Stimulated activated CD8-positive, alpha-beta memory T cell treated with anti-CD3 and anti-CD28 coated beads, Interleukin-2, amount 100 ng/mL, for 48 hours (primary cell): ENCODE measurements at places on chromosomes 6 and 20.
A peak's percentile ranks its signal among the peaks of the same experiment; 100 is the strongest.

- no peak for DNase-seq
These were observed 215.1 kb downstream of the PRL start for GRCh38 chr6:22081709-22082108.

- no peak for DNase-seq
These were observed 5.9 kb downstream of the DLL1 start for GRCh38 chr6:170284866-170285469.

DNA sequence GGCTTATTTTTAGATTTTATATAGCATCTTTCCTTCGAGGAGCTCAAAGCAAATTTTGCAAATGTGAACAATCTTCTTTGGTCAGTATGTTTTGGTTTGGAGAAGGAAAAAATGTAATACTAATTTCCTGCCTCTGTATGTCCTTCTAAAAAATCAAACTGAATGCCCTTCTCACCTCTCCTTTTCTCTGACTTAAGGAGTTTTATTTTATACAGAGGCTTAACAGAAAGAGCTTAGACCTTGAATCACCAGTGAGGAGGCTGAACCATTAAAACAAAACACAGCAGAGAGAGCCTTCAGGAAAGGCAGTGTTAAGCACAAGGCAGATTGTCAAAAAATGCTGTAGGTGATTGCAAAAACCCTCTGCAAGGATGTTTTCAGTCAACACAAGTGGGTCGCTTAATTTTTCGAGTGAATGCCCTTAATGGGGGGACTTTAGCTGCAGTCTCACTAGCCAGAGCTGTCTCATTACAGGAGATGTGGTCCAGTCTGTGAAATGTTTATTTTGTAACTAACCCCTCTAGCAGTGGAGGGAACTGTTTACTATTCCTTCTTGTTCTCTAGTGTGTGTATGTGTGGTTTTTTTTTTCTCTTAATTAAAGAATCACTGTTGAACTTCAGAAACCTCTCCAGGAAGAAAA, 481.3 kb upstream of the CITED2 start:
- DNase-seq = no peak

- no peak for DNase-seq
These were observed 3.1 kb upstream of the RPS12 start for GRCh38 chr6:132811276-132811675.

GRCh38 chr6:27630727-27631608, 158.1 kb upstream of the ZNF184 start:
- peak; percentile 58 for DNase-seq

- no peak for DNase-seq
These were observed 219.5 kb downstream of the SMOC2 start for GRCh38 chr6:168660400-168660945.

GRCh38 chr20:37336369-37337207, 9.4 kb upstream of the SRC start:
- peak; percentile 32 for DNase-seq

GRCh38 chr20:16444057-16444777, 129.0 kb downstream of the KIF16B start:
- DNase-seq = no peak

GRCh38 chr6:27025351-27025750, 222.2 kb upstream of the PRSS16 start:
- no peak for DNase-seq

DNA sequence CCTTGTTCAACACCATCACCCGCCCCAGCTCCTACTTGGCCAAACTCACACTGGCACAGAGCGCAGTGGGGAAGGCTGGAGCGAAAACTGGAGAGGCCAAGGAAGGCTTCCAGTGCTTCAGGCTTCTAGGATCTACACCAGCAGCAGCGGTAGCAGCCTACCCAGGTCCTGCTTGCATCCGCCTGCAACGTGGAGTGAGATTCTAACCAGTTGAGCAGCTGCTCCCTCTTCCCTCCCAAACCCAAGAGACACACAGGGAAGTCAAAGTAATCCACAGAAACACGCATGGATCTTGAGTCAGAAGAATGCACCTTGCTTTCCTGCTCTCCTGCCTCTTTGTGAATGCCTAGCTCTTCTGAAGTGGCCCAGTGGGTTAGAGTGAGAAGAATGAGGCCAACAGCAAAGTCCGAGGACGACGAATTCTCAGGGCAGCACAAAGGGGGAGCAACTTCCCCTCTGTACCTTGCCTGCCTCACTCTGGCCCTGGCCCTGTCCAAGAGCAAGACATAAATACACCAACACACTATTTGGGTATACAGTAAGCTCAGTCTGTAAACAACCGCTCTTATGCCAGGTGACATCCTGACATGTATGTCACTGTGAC, 95.9 kb upstream of the FOXQ1 start:
- DNase-seq = no peak

DNA sequence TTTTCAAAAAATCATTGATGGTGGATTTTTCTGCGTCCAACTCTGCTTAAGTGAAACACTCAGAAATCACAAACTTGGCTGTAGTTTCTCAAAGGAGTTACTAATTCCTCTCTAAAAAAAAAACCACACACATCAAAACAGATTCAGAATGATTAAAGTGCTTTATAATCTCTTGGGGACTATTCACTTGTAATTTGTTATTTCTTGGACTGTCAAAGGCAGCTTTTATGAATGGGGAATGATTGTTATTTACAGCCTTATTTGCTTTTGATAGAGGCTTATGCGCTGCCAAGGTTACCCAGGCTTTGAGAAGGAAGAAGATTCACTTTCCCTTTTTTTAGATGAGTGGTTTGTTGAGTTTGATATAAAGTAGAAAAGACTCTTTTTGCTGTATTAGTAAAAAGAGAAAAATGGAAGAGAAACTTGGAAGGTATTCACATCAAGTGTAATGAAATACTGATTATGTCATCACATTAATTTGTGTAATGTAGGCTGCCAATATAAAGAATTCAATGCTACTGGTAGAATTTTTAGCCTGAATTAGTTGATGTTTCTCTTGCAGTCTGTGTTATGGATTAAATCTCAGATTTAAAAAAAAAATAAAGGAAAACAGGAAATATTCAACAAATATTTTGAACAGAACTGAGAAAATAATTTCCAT, 381.0 kb upstream of the SASH1 start:
- DNase-seq = no peak

DNA sequence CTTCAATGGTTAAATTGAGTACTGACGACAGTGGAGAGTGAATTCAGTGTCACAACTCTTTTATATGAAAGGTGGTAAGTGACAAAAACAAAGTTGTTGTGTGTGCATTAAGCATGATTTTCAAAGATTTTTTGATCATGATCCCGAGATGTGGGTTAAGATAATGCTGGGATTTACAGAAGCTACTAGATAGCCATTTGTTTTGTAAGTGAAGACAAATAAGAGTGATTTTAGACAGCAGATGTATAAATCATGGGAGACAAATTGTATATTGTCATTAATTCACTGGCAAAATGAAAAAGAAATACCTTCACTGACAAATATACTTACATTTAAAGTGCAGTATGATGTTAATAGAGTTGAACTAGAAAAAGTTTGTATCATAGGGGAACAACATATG, 6.1 kb downstream of the ADGRB3 start:
- no peak for DNase-seq

GRCh38 chr6:2891768-2892170, 11.3 kb downstream of the SERPINB9 start:
- peak; percentile 42 for DNase-seq

GRCh38 chr6:9346923-9347322, 911.6 kb upstream of the SLC35B3 start:
- DNase-seq = no peak

DNA sequence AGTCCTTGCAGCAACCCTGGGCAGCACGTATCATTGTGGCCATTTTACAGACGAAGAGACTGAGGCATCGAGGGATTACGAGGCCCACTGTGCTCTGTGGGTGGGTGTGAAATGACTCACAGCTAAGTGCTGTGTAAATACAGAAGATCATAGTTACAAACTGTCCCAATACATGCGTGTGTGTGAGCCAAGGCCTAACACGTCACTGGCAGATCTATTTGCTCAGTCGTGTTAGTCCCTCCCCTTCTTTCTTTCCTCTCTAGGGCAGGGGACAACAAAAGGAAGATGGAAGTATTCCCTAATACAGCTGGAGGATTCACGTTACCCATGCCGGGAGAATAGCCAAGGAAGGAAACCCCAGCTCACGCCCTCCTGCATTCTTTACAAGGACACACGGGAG, 175.9 kb downstream of the CDC5L start:
- no peak for DNase-seq

- peak; percentile 32 for DNase-seq
These were observed 625.4 kb downstream of the QKI start for GRCh38 chr6:164039954-164040375.

GRCh38 chr6:85591207-85591606, 2.5 kb downstream of the SNX14 start:
- no peak for DNase-seq

GRCh38 chr6:113936093-113936934, 34.6 kb downstream of the HDAC2 start:
- DNase-seq = no peak

DNA sequence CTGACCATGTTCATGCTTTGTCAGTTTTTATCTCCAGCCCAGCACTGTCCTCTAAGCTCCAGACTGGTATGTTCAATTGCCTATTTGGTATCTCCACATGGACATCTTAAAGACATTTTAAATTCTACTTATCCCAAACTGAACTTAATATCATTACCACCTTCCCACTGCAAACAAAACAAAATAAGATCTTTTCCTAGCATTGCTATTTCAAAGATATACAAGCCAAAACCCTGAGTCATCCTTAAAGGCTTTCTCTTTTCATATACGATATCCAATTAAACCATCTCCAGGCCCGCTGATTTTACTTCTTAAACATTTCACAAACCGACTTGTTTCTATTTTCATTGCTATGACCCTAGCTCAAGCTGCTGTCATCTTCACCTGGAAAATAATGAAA, 35.1 kb upstream of the HS3ST5 start:
- DNase-seq = no peak

DNA sequence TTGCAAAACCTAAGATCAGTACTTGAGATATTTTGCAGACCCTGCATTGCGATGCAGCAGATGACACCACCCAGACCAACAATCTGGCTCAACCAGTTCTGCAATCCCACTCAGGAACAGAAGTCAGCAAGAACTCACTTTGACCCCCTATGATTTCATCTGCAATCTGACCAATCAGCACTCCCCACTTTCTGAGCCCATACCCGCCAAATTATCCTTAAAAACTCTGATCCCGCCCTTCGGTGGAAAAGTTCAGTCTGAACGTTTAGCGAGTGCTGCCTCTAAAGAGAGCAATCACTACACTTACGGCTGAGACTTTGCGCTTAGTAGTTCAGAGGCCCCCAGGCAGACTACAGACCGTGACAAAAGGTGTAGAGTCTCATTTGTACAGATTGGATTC, 17.3 kb upstream of the KIAA1586 start:
- no peak for DNase-seq
